Activated T-helper 1 cell treated with anti-CD3 and anti-CD28 coated beads, Interleukin-2, amount 50 U/mL, for 16 hours (primary cell): ENCODE measurements at places on chromosomes 16 and 17.
A peak's percentile ranks its signal among the peaks of the same experiment; 100 is the strongest.

GRCh38 chr16:58647107-58647506 is 17.5 kb upstream of the CNOT1 start:
- no peak for DNase-seq

DNA sequence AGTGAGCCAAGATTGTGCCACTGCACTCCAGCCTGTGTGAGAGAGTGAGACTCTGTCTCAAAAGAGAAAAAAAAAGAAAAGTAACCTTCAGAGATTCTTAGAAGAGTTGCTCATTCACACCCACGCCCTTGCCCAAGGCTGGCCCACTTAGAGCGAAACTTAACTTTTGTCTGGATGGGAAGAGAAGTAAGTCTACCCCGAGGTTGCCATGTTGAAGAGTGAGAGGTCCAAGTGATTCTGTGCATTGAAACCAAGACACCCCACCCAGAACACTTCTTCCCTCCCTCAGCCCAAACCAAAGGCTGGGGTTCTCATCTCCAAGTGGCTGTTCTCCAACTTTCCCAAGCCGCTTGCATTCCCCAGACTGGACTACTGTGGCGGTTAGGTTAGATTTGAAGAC is 2.4 kb upstream of the CISD3 start:
- DNase-seq = no peak

- DNase-seq = no peak
Observed at GRCh38 chr16:10265770-10266615, 83.8 kb upstream of the GRIN2A start.

GRCh38 chr16:85676466-85676865 is 12.3 kb downstream of the GINS2 start:
- DNase-seq = no peak

- DNase-seq = no peak
Observed at GRCh38 chr17:82534401-82534812, 14.9 kb downstream of the FOXK2 start.

DNA sequence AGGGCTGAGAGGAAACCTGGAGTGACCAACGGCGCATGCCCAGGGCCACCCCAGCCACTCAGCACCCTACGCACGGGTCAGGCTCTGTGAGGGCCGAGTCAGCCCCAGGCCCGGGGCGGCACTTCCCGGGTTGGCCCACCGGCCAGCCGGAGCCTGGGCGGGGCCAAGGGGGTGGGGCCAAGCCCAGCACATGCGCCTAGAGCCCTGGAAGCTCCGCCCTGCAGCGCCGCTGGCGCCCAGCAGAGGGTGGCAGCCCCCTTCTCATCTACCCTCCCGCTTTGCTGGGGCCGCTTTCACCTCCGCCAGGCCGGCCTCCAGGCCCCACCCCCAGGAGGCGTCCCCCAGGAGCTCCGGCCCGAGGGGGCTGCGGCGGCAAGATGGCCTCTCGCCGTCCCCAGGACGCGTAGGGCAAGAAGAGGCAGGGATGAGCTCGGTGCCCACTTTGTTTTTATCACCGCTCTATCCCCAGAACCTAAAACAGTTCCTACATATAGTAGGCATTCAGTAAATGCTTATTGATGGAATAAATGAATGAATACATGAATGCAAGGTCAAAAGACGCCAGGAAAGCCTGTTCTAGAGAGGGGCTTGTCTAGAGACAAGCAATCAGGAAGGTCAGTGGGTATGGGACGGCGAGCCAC is 31.3 kb downstream of the MYO18A start:
- DNase-seq = peak; percentile 90

DNA sequence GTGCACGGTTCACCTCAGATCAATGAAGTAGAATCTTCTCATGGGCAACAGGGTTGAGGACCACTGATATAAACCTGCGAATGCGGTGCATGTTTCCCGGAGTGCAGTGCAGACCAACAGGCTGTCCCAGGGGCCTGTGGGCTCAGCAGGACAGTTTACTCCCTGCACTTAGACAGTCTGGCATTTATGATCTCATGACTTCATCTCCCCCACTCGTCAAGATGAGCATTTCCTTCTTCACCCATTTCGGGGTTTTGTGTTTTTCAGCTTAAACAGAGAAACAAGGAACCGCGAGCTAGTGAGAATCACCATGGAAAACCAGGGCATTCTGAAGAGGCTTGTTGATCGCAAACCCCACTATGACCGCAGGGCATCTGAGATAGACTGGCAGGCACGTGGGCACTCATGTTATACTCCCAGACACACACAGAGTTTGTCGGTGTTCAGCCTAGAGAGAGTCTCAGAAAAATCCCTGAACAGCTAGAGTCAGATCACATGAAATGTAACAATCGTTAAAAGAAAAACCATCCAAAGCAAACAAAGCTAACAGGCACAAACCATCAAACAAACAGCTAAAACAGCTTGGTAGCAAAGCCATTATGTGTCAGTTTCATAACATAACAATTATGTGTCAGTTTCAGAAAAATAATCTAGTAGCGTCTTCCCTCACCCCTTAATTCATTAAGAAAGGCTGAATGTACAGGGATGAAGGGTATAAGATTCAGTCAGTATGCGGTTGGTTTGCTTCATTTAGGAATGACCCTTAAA is 2.9 kb downstream of the CFAP97D1 start:
- no peak for DNase-seq

DNA sequence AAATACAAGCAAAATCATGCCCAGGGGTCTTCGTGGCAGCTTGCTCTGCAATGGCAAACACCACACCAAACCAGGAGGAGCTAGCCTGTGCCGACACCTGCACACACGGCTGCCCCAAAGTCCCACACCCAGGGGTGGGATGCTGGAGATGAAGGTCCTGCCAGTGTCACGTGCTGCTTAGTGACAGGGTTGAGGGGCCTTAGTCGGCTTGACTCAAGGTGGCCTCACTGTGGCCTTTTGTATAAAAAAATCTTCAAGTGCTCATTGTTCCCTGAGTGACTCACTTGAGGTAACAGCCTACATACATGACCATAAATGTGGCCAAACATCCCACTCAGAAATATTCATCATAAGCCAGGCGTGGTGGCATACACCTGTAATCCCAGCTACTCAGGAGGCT is 7.3 kb downstream of the TRIM65 start:
- no peak for DNase-seq

- DNase-seq = no peak
Observed at GRCh38 chr16:85276258-85276657, 164.0 kb upstream of the CIBAR2 start.

- DNase-seq = no peak
Observed at GRCh38 chr17:67639555-67639954, 78.2 kb upstream of the NOL11 start.

- peak; percentile 55 for DNase-seq
Observed at GRCh38 chr16:58755989-58756649, 22.0 kb upstream of the GOT2 start.

- no peak for DNase-seq
Observed at GRCh38 chr16:50178491-50178941, 25.4 kb downstream of the TENT4B start.

DNA sequence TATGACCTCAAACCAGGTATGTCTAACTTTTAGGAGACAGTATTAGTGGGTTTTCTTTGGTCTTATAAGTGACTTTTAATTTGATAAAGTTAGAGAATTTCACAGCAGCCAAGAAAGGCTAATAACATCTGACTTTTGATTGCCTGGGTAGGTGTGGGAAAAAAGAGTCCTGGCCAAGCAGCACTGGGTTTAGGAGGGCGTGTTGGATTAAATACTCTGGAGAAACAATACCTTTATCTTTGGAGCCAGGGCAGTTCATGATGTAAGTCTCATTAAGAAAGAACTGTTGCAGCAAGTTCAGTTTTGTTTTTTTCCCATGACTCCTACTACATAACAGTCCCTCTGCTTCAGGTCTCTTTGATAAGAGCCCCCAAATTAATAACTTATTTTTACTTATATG is 26.7 kb upstream of the MRC2 start:
- no peak for DNase-seq

GRCh38 chr16:965036-965395 is 5.8 kb downstream of the LMF1 start:
- DNase-seq = no peak

- no peak for DNase-seq
Observed at GRCh38 chr17:61318684-61319098, 81.0 kb upstream of the TBX2 start.

GRCh38 chr17:57363998-57364643 is 107.8 kb downstream of the MSI2 start:
- DNase-seq = no peak

- no peak for DNase-seq
Observed at GRCh38 chr17:20118280-20118679, 109.1 kb downstream of the SPECC1 start.

GRCh38 chr17:75518201-75518600 is 1.9 kb downstream of the TSEN54 start:
- no peak for DNase-seq

DNA sequence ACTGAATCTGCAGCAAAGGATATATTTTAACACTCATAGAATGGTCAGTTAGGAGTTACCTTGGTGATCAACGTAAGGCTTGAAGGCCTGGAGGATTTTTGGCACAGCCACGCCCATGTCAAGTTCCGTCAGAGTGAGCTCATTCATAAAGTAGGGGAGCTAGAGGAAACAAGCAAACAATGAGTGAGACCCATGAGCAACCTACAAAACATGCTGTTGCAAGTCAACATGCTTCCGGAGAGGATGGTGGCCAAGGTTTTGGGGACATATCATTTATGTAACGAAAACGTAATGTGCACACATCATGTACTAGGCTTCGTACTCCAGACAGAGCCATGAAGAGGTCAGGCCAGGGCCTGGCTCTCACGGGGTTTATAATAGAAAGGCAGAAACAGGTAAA is 41.1 kb upstream of the ERN1 start:
- no peak for DNase-seq
